ENCODE measurements at places on chromosomes 7 and 10.

DNA sequence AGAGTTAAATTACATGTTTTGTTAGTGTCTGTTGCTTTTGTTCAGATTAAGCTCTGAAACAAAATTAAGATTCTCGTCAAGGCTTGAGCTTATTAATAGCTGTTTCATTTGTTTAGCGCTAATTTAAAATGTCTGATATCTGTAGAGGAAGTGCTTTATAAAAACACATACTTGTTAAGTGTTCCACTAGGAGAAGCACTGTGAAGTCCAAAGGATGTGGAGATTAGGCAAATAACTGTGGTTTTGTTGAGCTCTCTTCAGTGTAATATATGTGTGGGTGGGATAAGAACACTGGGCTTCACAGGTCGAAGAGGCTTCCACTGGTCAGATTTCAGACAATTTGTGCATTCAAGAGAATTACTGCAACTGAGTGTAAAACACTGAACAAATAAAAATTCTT is 242.0 kb downstream of the AUTS2 start:
- DNase-seq = no peak

- no peak for DNase-seq
Observed at GRCh38 chr10:17005621-17006566, 123.7 kb downstream of the CUBN start.

DNA sequence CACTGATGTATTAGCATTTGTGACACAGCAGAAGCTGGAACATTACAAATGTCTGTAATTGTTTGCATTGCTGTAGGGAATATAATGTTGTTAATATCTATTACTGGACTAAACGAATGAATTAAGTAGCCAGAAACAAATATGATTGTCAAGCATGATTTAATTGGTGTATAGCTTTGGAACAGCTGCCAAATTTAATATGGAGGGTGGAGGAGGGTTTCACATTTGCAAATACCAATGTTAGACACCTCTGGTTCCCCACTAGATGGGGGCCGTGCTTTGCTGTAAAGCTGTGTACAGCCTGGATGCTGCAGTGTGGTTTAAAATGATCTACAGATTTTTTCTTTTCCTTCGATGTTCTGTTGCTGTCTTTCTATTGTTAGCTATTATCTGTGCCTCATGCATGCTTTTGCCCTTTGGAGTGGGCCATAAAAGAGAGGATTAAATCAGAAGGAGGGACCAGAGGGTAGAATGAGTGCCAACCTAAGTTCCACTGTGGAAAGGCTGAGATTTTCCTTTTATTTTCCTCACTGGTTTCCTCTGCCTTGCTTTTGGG is 23.1 kb downstream of the DNAJB9 start:
- DNase-seq = no peak

DNA sequence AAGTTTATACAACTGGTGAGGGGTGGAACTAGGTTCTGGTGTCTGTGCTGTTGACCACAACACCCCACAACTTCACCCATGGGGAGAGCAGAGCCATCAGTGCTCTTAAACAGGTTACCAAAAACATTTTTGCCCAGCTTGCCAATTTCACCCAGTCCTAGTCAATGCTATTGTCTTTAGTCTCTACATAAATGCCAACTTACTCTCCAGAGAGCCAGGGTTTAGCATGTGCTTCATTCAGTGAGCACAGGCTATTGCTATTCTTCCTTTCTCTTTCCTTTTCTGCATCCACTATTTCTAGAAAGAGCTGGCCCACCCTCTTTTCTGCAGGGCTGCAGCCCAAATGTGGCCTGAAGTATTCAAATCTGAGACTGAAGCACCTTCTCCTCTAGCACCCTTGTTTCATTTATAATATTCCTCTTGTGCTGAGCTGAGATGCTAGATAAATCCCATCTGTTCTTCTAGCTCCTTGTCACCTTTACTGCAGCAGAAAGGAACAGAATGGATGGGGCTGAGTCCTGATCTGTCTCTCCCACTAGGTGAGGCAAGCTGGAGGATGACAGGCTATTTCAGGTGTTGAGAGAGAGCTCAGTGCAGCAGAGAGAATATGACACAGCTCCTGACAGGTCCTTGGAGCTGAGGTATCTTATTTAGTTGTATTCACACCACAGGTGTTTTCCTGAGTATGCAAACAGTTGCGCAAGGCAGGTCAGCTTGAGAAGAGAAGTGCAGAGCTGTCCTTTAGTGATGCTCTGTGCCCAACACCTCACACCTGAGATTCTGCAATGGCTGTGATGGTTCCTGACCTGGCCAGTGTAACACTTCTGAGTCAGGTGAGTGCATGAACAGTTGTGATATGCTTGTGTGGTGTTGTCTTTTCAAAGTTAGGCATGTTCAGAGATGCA is 819.2 kb downstream of the CCSER2 start:
- no peak for DNase-seq

- peak; percentile 10 for DNase-seq
Observed at GRCh38 chr7:152424348-152425108, 11.3 kb downstream of the KMT2C start.

DNA sequence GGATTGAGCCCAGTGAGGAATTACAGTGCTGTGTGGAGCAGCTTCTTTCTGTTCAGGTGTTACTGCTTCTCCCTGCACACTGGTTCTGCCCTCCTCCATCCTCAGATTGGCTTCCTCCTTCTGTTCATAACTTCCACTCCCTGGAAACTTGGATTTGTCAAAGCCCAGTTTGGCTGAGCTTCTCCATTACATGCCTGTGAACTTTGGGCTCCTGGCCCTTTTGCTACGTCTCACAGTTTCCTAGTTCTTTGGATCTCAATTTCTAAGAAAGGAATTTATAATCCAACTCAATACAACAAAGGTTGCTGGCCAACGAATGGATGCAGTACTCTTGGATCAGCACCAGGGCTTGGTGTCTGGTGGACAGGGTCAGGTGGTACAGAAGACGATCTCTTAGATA is 318.1 kb downstream of the RPS24 start:
- DNase-seq = no peak

DNA sequence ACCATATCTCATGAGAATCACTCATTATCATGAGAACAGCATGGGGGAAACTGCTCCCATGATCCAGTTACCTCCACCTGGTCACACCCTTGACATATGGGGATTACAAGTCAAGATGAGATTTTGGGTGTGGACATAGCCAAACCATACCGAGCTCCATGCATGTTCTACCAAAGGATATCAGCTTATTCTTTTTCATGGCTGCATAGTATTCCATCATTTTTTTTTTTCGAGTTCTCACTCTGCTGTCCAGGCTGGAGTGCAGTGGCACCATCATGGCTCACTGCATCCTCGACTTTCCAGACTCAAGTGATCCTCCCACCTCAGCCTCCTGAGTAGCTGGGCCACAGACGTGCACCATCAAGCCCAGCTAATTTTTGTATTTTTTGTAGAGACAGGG is 668.3 kb downstream of the GATA3 start:
- DNase-seq = no peak

GRCh38 chr7:117731455-117731854 is 141.8 kb downstream of the CTTNBP2 start:
- DNase-seq = peak; percentile 3

DNA sequence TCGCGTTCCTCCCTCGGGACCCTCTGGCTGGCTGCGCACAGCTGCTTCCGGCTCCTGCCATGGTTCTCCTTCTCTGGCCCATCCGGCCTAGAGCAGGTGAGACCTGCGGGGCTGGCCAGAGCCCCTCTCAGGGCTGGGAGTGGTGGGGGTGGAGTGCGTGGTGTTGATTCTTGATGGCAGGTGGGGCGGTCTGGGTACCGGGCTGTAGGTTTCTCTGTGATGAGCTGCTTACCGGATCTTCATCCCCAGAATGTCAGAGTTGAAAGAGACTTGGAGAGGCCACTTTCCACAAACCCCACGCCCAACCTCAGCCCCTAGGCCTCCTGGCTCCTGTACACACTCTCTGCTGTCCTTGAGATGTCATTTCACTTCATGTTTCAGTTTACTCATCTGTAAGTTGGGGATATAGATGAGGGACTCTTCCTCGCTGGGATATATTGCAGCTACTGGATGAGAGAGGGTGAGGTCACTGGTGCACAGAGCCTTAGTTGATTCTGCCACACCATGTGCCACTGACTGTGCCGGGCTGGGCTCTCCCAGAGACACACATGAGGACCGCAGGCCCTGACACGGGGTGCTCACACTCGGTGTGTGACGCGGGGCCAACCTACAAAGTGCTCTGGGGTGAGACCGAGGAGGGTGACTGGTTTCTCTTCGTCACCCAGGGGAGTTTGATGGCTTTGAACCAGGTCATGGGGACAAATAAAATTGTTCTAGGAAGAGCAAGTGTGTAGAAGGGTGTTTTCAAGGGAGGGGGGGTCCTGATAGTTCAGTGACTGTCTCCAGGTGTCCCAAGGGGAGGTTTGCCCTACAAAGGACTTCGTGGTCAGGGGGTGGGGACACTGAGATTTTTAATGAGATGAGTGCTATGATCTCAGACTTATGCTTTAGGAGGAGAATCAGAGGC is 29.5 kb downstream of the ZNF775 start:
- no peak for DNase-seq

DNA sequence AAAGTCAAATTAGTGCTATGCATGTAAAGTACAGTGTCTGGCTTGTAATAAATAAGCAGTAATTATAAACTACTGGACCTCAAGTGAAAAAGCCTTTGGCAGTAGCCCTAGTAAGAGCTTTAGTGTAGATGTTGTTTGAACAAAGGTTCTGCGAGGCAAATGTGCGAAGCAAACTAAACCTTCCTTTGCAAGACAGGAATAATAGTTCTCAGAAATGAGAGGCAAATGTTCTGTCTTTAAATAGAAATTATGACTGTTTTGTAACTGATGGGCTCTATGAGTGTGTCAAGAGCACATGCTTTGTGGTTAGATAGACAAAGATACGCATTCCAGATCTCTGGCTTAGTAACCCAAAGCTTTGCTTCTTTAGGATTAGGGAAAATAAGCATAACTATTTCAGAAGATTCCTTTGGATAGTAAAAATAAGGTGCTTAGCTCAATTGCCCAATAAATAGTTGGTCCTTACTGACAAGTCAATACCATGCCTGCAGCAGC is 169.2 kb upstream of the CDC14C start:
- DNase-seq = no peak

GRCh38 chr7:74275401-74275881 is 13.8 kb upstream of the CLIP2 start:
- DNase-seq = no peak

- no peak for DNase-seq
Observed at GRCh38 chr7:142437741-142438140, 179.9 kb upstream of the PRSS58 start.

GRCh38 chr7:87944547-87944946 is 10.5 kb downstream of the ADAM22 start:
- no peak for DNase-seq

DNA sequence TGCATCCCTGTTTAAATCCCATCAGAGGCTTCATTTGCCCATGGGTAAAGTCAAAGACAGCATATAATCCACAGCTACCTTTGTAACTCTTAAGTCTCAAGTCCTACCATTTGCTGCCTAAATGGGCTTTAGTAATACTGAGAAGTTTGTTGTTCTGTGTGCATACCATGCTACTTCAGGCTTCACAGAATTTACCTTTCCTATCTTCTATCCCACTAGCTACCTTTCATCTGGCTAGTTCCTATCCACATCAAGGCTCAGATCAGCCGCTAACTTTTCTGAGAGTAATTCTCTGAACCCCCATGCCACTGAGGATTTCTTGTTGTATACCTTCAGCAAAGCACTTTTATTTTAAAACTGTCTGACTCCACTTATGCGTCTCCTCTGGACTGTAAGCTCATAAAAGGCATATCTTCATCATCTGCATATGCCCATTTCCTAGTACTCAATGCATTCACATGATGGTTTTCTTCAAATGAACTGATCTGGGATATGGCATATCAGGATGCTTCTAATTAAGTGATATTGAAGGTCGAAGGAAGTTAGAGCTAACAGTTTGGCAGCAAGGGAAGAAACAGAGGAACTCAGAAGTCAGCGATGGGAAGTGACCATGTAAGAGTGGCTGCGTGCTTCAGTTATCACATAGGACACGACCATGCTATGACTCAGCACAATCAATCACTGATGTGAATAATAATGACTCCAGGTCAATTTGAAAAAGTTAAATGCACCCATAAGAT is 283.9 kb upstream of the DKK1 start:
- no peak for DNase-seq

DNA sequence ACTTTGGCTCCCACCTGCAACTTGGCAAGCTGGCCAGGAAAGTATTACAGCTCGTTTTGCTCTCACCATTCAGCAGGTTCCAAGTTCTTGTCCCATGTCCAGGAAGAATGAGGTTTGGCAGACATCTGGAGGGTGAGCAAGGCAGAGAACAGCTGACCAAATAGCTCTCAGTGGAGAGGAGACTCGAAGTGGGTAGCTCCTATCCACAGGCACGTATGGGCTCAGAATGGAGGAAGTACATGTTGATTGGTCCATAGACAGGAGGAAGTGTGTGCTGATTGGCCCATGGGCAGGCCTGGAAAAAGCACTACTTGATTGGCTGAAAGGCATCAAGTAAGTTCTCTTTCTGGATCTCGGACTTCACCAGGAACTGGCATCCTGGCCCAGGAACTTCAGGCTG is 3.0 kb upstream of the NCAPG2 start:
- peak; percentile 25 for DNase-seq

Data from inflammatory macrophage (primary cell).